ENCODE measurements at places on chromosomes 16 and 17.
A peak's percentile ranks its signal among the peaks of the same experiment; 100 is the strongest.

DNA sequence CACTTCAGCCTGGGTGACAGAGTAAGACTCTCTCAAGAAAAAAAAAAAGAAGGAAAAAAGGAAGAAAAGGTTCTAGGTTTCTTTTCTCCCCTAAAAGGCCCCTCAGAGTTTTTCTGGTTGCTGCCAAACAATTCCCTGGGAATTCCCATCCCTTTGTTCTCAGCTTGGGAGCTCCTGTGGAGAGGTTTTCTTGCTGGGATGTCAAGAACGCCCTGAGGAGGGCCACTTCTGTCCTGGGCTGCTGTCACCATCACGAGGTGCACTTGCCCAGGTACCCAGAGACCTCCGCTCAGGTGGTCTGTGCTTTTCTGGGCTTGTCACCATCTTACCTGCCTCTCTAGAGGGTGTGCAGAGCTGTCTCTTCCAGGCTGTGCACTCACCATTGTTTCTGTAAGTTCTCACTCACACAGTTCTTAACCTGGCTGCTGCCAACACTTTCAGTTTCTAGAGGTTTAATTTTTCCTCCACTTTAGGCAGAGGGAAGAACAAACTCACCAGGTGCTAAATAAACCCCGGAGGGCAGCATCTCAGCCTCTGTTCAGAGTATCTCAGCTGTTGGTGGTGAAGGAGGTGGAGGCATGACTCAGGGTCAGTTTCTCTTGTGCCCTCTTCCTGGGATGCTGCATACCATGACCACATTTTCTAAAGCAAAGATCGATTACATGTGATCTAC lies 2.4 kb upstream of the COX6A2 start:
- DNase-seq = no peak

- no peak for DNase-seq
Observed at GRCh38 chr16:90057738-90058173, 19.4 kb downstream of the PRDM7 start.

DNA sequence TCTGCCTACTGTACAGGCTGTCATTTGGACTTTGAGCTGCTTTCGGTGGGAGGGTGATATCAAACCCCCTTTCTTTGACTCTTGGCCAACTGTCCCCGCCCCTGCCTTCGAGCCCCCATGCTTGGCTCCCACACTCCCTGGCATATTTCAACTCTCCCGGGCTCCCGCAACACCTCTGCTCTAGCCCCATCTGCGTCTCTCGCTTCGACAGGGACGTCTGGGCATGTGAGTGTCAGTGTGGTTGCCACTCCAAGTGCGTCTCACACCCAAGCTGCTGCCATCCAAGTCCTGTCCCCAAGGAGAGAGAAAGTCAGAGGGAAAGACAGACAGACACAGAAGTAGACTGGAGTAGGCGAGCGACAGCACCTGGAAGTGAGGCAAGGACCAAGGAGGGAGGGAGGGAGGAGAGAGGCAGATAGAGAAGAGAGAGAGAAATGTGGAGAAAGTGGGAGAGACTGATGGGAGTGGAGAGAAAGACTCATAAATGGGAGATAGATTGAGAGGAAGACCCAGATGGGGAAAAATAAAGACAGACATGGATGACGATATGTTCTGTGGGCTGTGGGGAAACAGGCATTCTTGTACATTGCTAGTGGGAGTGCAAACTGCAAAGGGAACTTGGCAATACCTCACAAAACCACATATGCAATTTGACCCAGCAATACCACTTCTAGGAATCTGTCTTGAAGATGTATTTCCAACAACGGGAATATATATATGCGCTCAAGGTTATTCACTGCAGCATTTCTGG lies 11.8 kb downstream of the STARD3 start:
- no peak for DNase-seq

DNA sequence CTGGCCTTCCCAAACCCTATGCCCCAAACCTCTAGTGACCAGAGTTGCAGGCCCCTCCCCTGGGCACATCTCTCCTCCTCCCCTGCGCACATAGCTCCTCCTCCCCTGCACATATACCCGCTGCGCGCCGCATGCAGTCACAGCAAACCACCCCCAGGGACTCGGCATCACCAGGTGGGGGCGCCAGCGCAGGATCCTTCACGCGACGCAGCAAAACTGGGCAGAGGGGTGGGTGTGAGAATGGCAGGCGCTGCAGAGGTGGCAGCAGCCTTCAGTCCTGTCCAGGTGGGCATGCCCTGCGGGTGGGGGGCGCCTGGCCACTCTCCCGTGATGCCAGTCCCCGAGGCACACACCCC lies 5.6 kb downstream of the CORO6 start:
- DNase-seq = peak; percentile 64

- no peak for DNase-seq
Observed at GRCh38 chr16:54928411-54929089, 2.1 kb upstream of the IRX5 start.

DNA sequence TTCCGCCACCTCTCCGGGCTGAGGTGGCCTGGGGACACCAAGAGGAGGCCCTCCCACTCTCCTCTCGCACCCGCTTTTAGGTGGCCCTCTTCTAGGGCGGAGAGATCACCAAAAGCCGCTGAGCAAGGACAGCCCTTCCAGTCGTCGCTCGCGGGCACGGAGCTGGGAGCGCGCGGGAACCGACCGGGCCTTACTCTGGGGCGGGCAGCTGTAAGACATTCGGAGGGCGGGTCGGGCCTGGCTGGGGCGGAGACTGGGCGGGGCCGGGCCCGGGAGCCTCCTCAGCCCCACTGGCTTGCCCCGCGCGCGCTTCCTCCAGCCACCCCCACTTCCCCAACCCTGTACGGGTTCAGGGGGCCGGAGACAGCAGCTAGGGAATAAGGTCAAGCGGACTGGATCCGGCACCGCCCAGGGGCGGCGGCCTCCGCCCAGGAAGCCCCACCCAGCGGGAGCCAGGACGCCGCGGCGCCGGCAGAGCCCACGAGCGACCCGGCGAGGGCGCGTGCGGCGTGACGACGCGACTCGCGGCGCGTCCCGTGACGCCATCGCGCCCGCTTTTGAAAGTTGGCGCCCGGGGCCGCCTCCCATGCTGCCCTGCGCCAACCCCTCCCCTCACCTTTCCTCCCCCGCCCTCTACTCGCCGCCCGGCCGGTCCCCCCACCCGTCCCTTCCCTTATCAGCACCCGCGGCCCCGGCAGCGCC lies 351 bp upstream of the CTCF start:
- DNase-seq = peak; percentile 68
